ENCODE measurements at places on chromosomes 6 and 20.
A peak's percentile ranks its signal among the peaks of the same experiment; 100 is the strongest.

- no peak for DNase-seq
Measured at GRCh38 chr6:79307321-79308036, 73.0 kb upstream of the HMGN3 start.

GRCh38 chr6:36197739-36198221, 1.2 kb downstream of the BRPF3 start:
- no peak for DNase-seq

GRCh38 chr20:12014276-12014675, 96.6 kb downstream of the BTBD3 start:
- DNase-seq, result no peak

DNA sequence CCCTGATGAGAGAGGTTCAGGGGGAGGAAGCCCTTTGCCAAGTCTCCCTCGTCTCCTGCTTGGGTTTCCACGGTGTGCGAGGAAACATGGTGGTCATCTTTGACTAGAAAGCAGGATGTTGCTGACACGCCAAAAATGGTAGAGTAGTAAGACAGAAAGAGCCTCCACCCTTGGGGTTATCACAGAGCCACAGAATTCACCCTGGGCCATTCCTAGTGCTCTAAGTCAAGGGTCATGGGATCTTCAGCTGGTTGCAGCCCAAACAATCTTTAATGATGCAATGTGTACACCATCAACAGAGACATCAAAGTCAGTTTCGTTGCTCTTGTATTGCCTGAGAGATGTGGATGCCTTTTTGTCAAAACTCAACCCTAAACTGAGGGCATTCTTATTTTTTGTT, 201.9 kb downstream of the LY86 start:
- DNase-seq, result no peak

DNA sequence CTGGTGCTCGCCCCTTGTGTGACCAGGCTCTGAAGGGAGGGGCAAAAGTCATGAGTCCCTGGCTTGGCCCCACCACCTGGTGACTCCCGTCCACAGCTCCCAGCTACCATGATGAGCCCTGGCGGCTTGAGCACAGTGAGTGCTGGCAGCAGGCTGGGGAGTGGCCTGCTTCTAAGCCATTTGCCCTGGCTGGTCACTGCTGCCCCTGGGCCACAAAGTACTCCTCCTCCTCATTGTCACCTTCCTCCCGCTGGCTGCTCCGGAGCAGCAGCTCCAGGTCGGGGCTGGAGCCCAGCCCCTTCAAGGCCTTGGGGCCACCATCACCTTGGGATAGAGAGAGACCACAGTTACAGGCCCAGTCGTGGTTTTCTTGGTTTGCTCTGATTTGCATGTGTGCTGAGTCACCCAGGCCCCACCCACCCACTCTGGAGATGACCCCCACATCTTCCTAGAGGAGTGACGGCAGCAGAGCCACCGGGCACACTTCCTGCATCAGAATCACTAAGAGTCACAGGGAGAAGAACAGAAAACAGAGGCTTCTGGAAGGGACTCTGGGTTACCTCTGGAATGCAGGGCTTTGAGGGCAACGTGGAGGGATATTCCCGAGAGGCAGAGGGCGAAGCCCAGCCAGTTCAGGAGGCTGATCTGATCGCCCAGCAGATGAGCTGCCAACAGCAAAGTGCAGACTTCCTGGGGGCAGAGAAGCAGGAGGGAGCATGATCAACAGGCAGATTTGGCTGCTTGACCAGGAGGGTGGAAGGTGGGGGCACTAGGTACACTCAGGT, 42.1 kb upstream of the CDH22 start:
- no peak for DNase-seq

GRCh38 chr6:117449549-117450439, 24.1 kb upstream of the ROS1 start:
- peak; percentile 44 for DNase-seq

GRCh38 chr20:3382836-3383235, 24.6 kb downstream of the DNAAF9 start:
- DNase-seq, result no peak
